ENCODE measurements at places on chromosomes 5 and 9.

DNA sequence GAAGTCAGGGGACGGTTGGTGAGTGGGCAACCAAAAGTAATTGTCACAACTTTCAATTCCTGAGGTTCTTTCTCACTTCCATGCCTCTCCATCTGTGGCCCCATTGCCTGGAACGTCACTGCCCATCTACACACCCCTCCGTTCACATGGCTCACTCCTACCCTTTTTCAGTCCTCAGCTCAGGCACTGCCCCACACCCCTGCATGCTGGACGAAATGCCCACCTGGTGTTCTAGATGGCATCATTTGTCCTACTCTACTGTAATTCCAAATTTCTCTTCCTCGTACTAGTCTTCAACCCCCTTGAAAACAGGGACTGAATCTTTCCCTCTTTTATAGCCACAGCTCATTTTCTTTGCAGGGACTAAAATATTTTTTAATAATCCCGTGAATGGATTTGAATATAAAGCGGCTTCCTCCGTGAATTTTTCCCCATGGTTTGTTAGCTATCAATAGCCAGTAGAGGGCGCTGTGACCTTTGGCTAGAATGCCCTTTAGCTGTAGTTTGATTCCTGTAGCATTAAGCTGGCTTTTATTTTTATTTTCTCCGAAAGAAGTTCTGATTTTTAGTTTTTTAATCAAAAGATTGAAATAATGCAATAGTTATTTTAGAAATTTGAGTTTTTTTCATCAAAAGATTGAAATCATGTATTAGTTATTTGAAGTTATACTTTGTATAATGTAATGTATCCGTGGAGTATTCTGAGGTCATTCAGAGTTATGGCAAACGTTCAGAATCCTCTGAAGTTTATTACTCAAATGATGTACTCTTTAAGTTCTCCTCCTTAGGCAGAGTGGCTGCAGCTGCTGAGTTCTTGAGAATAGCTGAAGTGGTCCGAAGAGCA, 232.1 kb downstream of the SH3GL2 start:
- peak; percentile 52 for DNase-seq

DNA sequence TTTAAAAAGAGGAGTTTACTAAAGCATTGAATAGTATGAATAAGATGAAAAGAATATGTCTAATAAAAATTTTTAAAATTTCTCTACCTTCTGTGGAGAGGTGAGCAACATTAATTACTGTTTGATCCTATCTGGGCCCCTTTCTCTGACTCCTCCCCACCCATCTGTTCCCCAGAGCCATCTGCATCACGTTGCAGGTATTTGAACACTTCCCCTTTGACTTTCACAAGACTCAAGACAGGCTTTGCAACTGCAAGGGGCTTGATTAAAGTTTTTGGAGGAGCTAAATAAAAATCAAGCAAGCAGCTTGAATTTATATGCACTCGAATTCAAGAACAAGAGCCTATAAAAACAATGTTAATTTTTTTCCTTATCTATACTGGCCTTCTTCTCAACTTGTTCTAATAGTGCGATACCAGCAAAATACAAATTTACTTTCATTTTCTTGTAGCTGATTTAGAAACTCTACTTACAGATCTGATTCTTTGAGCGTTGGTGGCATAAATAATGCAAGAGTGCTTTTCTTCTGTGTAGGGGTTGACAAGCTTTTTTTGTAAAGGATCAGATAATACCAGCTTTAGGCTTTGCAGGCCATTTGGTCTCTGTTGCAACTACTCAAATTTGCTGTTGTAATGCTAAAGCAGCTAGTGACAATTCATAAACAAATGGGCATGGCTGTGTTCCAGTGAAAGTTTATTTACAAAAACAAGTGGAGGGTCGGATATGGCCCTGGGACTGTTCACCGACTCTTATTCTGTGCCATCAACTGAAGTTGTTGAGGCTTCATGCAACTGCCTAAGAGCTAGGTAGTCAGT, 21.2 kb downstream of the TXNDC8 start:
- no peak for DNase-seq

DNA sequence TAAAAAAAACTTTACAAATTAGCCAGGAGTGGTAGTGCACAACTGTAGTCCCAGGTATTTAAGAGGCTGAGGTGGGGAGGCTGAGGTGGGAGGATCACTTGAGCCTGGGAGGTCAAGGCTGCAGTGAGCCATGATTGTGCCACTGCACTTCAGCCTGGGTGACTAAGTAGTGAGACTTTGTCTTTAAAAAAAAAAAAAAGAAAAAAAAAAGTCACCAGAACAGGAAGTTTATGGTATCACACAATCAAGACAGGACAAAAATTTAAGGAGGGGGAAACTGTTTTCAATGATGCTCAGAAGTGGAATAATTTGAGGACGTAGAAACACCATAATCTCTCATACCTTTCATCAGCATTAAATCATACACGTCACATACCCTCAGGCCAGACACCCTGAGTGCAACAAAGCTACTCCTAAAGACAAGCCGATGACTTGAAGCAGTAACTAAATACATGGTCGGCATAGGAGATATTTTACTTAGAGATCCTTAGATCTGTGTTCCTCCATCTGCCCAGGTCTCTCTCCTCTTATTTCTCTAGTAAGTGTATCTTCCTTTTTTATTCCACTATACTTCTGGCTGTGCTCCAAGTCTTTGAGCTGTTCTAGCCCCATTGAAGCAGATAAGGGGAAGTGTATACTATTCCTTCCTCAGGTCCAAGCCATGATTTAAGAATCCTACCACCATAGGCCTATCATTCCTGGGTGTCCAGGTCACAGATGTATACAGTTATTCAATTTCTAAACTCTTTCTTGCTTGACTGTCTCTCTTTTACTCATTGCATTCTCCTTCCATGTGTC, 91.3 kb upstream of the APC start:
- DNase-seq = no peak

- no peak for DNase-seq
Observed at GRCh38 chr5:60395712-60396329, 304.1 kb downstream of the DEPDC1B start.

DNA sequence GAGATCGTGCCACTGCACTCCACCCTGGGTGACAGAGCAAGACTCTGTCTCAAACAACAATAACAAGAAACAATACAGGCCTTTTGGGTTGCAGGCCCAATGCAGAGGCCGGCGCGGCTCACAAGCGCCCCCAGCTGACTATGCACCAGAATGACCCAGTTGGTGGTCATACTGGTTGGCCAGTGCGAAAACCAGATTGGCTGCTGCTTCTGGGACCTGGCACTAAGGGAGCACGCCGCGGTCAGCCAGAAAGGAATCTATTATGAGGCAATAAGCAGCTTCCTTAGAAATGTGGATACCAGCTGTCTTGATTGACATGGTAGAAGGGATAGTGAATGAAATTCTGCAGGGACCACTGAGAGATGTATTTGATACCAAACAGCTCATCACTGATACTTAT, 35.0 kb downstream of the RANBP17 start:
- peak; percentile 3 for DNase-seq

DNA sequence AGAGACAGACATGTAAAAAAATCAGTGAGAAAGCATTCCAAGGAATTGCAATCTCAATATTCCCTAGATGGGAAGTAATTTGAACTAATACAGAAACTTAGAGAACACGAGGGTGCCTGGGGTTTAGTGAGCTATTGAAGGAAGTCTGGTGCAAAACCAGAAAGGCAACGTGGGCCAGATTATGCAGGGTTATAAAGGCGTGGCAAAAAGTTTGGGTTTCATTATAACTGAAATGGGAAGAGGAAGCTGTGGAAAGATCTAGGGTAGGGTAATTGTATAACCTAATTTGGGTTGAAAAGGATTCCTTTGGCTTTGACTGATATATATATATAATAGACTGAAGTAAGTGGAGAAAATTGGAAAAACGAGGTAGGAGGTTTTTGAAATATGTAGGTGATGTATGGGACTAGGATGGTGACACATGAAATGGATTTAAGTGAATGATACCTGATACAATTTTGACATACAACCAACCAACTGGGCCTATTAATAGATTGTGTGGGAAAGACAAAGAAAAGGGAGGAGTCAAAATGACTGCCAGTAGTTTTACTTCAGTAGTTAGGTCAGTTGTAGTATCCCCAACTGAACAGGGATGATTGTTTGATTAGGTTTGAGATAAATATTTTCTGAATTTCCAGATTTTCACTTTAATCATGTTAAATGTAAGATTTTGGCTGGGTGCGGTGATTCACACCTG, 65.3 kb downstream of the FAM174A start:
- DNase-seq = no peak

DNA sequence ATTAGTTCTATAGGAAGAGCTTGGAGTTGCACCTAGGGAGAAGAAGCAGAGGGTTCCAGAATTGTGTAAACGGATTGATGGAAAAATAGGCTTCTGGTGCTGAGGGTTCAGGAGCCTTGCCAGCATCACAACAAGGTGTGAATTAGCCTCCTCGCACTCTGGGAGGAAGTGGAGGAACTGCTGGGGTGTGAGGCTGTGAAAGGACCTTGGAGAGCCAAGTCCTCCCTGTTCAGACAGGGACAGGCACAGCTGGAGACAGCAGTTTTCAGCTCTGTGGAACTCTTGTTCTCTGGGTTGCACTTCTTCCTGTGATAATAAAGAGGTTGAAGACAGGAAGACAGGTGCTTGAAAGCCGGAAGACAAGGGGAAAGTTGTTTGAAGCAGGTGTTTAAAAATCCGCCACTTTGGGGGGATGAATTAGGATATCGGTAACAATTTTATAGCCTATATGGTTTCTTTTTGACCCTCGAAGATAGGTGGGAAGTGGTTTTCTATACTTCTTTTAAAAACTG, 22.6 kb downstream of the DAPK1 start:
- no peak for DNase-seq

- no peak for DNase-seq
Observed at GRCh38 chr9:70092190-70092589, 48.5 kb downstream of the MAMDC2 start.

GRCh38 chr5:86983208-86983607, 284.5 kb upstream of the RASA1 start:
- no peak for DNase-seq
